NCI-H446 treated with DMSO at 0.1 percent for 48 hours (cell line): ENCODE measurements at places on chromosomes 16 and 17.

DNA sequence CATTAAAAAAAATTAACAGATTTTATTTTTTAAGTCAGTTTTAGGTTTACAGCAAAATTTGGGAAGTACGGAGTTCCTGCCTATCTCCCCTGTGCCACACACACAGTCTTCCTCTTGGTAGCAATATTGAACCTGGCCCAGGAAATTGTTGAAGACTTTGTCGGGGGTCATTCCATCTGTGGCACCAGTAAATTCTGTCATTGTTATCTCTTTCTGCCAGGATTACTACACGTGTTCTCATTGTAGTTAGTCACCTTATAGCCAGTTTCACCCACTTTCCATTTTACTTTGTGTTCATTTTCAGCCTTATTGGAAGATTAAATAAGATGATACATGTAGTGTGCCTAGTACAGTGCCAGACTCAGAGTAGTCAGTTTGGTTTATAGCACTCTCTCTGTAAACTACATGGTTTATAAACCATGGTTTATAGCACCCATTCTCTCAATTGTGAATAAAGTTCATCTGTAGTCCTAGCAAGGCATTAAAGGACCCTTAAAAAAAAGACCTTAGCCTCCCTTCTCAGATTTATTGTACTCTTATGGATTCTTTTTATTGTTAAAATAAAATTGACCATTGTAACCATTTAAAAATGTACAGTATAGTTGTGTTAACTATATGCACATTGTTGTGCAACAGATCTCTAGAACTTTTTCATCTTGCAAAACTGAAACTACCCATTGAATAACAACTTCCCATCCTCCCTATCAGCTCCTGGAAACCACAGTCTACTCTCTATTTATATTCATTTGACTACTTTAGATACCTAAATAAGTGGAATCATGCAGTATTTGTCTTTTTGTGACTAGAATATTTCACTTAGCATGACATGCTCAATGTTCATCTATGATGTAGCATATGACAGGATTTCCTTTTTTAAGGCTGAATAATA, 36.1 kb downstream of the NLK start:
- no peak for DNase-seq

DNA sequence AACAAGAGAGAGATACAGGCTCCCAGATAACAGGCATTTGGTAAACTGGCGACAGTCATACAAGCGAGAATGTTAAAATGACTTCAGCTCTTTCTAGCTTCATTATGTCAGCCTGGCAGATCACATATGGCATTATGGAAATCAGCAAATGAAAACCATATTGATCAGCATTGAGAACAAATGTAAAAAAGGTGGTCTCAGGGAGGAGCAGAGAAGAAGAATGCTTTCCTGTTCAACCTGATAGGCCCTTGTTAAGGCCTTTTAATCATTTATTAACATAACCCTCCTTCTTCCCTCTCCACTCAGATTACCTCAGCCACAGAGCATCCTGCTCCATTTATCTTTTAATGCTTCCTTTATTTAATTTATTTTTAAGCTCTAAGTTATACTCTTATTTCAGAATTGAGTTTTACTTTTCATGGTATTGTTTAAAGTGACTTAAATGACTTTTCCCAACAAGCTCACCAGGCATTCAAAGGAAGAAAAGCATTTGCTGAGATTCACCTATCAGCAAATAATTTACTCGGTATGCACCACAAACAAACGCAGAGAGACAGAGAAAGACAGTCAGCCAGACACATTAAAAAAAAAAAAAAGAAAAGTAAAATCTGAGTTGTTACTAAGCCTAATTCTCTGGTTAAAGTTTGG, 243.9 kb upstream of the TBX2 start:
- no peak for DNase-seq

DNA sequence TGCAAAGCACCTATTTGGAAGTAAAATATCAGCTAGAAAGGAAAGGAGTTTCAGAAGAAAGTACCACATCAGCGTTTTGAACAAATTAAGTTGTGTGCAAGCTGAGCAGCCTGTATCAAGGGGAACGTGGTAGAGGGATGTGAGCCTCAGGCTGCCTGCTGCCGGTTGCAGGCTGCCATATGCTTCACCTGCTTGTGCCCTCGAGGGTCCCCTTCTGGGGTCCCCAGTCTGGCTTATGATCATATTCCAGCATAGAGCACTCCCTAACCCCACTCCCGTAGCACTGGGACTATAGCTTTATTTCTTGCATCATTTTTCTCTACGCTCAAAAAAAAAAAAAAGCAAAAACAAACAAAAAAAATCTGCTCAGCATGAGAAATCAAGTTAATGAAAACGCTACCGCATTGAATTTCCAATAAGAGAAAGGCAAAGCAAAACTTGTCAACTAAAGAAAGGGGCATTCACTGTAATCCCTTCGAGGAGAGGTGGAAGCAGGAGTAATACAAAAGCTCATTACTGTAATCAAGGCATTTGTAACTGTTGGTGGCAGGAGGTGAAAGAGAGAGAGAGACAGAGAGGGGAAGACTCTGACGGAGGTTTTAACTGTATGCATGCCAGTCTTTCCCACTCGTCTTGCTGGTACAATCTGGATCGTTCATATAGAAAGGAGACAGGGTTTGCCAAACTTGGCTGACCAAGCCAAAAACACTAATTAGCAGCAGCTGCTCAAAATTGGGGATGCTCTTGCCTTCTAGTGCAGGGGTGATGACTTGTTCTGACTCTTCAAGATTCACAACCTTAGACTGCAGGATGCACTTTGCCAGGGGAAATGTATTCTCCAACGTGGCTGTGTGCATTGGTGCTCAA, 258.2 kb upstream of the HSBP1 start:
- DNase-seq, result no peak

DNA sequence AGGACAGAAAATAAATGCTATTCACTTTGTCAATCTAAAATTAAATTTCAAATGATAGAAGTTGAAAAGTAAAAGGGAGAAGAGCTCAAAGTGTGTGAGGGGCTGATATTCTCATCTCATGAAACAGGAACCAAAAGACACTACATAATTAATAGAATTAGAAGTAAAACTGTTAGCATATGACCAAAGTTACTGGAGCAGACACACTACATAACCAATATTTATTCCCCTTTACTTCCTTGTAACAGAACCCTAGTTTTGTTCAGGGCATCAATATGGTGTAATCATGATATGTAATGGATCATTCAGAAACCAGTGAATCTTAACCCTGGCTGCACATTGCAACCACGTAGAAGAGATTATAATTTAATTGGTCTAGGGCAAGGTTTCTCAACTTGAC, 109.5 kb upstream of the SIAH1 start:
- no peak for DNase-seq

- no peak for DNase-seq
Observed at GRCh38 chr16:14092561-14092960, 21.4 kb downstream of the MRTFB start.

GRCh38 chr16:1771188-1771863, at the start of gene NME3:
Gene NME3 (minus strand): TSS chr16:1771543. CDS start chr16:1771534, 9 bp downstream.
- DNase-seq, result no peak

DNA sequence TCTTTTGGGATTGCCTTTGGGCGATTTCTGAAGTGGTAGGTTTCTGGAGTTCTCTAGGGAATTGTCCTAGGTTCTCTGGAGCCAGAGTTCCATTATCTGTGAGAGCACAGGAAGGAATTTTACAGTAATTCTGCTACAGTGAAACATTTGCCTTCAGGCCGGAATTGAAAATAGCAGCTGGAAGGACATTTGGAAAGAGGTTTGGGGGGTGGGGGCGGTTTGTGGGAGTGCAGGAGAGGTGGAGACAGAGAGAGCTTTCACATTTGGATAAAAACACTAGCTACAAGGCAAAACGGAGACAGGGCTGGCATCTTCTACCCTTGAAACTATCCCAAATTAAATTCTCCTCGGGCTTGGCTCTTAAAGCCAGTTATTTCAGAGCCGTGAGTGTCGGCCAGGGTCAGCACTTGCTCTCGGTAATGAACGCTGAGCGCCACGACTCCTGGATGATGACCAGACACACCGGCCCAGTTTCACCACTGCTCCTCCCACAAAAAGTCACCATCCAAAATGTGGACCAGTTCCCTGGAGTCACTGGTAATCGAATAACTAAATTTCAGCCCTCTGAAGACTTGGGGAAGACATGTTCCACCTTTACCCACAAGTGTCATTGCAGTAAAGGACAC, 67.7 kb upstream of the TANC2 start:
- no peak for DNase-seq

GRCh38 chr17:79524213-79525187, 86.4 kb downstream of the RBFOX3 start:
- no peak for DNase-seq

GRCh38 chr17:47980541-47980940, 9.6 kb downstream of the CDK5RAP3 start:
- peak; percentile 79 for DNase-seq

DNA sequence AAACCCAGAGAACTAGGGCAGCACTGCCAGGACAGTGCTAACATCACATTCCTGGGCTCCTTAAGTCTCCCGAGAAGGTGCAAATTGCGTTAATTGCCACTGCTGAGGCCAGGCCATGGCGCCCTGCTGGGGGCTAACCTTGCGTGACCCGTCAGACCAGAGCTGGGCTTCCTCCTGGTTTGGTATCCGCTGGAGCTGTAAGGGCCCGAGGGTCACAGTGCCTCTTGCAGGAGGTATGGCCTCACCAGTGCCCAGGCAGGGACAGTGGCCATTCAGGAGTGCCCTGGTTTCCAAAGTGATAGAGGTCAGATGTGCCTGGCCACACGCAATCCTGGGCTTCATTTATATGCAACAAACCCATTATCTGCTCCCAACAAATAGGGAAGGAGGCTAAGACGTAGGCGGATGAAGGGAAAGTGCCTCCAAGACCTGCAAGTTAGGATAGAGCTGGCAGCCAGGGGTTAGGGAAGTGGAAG, 17.7 kb upstream of the ADCY9 start:
- no peak for DNase-seq

- DNase-seq, result no peak
Observed at GRCh38 chr17:79939755-79940458, 95.8 kb downstream of the TBC1D16 start.

DNA sequence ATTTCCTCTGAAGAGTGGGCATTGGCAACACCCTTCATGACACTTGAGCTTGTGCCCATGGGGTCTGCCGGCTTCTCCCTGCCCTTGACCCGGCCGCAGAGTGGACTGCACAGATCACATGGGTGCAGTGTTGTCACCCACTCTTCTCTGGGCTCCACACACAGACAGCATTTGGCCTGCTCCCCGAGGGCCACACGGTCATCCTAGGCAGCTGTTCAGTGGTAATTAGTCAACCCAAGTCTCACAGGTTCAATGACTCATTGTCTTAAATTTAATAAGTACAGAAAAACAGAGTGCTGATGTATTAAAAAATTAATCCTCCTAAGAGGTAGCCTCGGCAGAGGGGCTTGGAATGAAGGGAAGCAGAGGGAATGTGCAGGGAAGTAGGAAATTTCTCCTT, 204.8 kb downstream of the MSI2 start:
- DNase-seq, result no peak

DNA sequence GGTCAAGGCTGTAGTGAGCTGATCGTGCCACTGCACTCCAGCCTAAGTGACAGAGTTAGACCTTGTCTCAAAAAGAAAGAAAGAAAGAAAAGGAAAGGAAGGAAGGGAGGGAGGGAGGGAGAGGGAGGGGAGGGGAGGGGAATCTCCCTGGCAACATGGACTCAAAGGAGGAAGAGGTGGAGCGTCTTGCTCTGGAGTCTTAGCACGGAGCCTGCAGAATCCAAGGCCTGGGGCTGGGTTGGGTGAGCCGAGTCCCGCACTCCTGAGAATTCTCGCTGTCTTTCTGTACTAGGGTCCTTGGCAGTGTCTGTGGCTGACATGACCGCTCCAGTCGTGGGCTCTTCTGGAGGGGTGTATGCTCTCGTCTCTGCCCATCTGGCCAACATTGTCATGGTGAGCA, 36.9 kb downstream of the C17orf75 start:
- DNase-seq, result no peak

DNA sequence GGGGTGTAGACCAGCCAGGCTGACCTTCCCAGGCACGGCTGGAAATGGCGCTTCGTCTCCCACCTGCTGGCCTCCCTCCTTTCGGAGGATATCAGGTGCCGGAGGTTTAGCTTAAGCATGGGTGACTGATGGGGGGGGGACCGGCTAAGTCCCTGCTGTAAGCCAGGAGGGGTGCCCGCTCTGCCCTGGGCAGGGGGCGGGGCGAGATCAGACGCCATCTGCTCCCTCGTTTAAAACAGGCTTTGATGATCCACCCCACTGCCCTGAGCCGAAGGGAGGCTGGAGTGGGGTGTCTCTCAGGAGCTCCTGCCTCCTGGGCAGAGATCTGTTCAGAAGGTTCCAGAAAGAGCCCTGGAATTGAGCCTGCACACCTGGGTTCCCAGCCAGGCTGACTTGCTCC, 26.0 kb downstream of the C16orf74 start:
- no peak for DNase-seq

DNA sequence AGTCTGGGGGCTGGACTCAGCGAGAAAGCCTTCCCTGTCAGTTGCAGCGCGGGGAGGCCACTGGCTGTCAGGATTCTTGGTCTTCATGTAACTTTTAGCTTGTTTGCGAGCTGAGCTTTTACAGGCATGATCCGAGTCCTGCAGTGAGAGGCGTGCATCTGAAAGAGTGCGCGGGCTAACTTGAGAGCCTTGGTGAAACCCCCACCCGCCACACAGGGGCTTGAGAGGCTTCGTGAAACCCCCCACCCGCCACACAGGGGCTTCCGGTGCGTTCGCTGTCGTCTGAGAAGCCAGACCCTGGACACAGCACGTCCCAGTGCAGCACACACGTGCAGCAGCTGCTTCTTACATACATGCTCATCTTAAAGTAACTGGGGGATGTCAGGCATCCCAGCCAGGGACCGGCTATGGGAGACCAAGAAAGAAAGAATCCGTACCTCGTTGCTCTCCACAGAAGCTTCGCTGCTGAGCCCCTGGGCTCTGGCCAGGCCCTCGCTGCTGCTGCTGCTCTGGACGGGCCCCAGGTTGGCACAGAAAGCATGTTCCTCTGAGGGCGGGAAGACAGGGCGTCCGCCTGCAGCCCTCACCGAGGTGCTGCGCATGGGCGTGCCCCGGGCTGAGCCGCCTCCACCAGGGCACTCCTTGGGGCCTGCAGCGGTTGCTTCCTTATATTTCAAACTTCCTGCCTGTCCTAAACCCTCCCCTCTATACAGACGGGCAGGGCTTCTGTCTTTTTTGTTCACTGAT, 7.8 kb downstream of the NUDT16L1 start:
- DNase-seq, result no peak

GRCh38 chr16:23006380-23006779, 142.9 kb downstream of the USP31 start:
- DNase-seq, result no peak

- no peak for DNase-seq
Observed at GRCh38 chr16:90018652-90019542, at the start of gene DBNDD1. Gene DBNDD1 (minus strand): TSS chr16:90019456. CDS start chr16:90019341, 115 bp downstream.

- DNase-seq, result no peak
Observed at GRCh38 chr17:60656499-60656898, 21.2 kb upstream of the BCAS3 start.

GRCh38 chr17:82937411-82938371, 97.9 kb upstream of the ZNF750 start:
- no peak for DNase-seq

DNA sequence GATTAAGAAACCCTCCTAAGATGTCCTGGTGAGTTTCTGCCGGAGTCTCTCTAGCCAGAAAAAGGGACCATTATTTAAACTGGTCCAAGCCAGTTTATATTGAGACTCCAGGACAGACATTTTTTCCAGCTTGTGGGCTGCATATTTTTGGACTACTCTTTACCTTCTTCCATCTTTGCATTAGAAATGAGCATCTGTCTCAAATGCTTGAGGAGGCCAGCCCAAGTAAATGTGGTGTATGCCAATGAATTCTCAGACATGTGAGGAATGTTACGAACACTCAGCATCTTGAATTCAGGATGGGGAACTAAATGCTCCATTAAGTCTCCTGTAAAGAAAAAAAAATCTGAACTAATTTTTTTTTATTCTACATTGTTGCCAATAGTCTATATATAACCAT, 18.4 kb downstream of the TUBD1 start:
- no peak for DNase-seq
